ENCODE measurements at places on chromosomes 11 and 22. TPM values are rescaled to one million over a fixed set of nuclear protein-coding genes. Genes with fewer than 3 reads are reported as not detected.

Gene UBQLNL
- total RNA-seq, result not detected

Gene OR10D3
- total RNA-seq, result not detected

Gene IGF2
- total RNA-seq, result 1.0 TPM

Gene MPEG1
- total RNA-seq, result not detected

Gene MIOX
- not detected for total RNA-seq

Gene MS4A4A
- not detected for total RNA-seq
